ENCODE measurements at places on chromosomes 6 and 20.

- no peak for DNase-seq
Measured at GRCh38 chr6:9851541-9852380, 563.1 kb downstream of the TFAP2A start.

GRCh38 chr6:122143813-122144601, 255.4 kb upstream of the HSF2 start:
- no peak for DNase-seq

DNA sequence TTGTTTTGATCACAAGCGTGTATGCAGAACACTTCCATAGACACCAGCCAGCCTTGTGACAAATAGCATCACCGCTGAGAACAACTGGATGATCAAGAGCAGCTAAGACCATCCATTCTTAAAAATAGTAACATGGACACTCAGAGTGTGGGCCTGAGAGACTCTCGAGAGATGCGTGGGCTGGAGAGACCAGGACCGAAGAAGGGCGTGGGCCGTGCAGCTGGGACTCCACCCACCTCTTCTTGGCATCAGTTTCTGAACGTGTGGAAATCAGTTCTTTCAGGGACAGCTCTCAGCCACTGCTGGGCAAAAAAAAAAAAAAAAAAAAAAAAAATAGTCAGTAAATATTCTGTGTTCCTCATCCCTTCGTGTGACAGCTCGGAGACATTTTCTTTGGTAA, 314.5 kb upstream of the CDH4 start:
- no peak for DNase-seq

DNA sequence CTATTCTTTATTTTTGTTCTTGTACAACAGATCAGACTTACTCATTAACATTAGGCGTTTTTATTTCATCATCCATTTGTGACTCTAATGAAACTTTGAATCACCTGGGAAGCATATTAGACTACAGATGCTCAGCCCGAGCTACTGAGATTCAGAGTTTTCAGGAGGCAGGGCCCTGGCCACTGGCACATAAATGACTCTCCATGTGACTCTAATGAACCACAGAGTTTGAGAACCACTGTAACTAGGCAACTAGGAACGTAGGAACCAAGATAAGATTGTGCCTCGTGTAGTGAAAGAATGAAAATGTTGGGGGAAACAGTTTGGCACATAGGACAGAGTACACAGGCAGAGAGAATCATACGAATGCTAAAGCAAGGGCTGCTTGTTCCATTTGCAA, 405.9 kb upstream of the BTBD3 start:
- DNase-seq = no peak

Measured in T1000 (cell line).